ENCODE measurements at places on chromosomes 4 and X. TPM values are rescaled to one million over a fixed set of nuclear protein-coding genes. Genes with fewer than 3 reads are reported as not detected.

- DNase-seq, result no peak
These were observed 26.6 kb upstream of the IRF2 start for GRCh38 chr4:184500748-184501589.

GRCh38 chr4:167031534-167032156 is 202.6 kb downstream of the SPOCK3 start:
- no peak for DNase-seq

DNA sequence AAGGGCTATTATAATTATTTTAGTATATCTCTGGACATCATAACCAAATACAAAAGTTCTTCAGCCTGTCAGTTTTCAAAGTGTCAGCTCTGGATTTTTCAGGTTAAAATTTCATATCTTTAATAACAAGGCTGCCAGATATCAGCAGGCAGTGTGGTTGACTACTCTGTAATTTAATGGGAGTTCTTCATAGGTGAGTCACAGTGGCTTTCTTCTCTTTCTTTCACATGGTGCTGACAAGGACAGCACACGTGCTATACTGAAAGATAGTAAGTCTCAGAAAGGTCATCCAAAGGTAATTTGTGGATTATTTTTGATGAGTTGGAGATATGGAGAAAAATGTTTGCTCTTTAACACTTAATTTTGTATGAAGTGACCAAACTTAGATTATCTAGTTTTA is 43.2 kb downstream of the GALNT7 start:
- DNase-seq, result no peak

DNA sequence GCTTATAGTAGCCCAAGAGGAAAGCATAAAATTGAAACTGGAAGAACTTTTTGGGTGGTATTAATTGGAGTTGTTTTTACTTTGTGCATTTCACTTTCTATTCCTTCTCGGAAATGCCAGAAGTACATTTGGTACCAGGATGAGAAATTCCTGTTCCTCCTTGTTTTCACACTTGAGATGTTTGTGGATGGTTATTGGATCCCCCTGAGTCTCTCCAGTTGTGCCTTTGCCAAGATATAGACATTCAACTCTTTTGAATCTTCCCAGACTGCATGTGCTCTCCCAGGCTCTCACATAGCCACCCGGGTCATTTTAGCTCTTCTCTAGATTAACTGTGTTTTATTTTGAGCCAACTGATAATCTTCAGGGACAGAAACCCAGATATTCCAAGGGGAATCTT is 120.5 kb downstream of the AFF1 start:
- DNase-seq, result no peak

DNA sequence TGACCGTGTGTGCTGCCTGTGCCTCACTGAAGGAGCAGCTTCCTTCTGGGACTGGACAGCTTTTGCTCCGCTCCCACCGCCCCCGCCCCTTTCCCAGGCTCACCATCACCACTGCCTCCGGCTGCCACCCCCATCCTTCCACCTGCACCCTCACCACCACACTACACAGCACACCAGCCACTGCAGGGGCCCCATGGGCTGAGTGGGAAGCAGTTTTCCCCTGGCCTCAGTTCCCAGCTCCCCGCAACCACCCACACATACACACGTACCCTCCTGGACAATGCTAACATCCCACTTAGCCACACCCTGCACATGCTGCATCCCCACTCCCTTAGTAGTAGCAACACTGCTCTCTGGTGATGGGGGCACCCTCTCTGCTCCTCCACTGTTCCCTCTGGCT is 29.6 kb upstream of the COX18 start:
- DNase-seq, result no peak

DNA sequence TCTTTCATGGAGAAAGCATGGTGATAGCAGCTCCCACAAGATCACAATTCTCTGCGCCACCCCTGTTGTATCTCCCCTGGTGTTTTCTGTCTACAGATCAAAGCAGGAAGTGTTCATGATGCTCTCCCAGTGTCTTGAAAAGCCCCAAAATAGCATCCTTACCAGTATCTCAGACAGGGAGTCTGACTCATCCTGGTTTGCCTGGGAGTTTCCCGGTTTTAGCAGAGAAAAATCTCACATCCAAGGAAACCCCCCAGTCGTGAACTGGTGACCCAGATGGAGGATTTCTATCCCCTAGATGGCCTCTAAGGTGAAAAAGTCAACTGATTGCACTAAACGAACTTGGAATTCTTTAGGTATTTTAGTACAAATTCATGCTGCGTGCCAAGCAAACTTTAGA is 64.3 kb upstream of the NR0B1 start:
- DNase-seq, result no peak

DNA sequence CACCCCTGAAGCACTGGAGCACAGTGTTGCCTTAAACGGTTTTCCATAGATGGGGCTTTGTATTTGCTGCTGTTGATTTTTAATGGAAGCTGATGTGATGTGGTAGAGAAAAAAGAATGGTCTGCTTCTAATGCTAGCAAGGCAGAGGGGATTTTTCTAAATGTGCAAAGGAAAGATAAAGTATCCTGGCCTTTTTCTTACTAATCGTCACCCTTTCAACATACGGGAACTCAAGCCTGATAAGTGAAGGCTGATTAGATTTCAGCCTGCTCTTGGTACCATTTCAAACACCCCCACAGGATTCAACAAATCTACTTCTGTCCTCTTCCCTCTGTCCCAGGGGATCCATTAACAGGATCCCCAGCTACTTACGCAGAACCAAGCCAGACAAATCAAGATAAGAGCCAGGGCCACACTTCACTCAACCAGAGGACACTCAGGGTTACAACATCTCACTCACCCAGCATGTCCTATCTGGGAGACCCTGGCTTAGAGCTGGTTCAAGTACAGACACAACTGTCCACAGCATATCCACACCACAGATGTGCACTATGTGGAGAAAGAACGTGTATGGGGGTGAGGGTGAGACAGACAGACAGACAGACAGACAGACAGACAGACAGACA is 180.0 kb downstream of the SH3KBP1 start:
- DNase-seq, result no peak

Gene CT45A5
- total RNA-seq, result not detected

Gene DCLK2
- 3.4 TPM for total RNA-seq

Gene GATA1
- 0.60 TPM for total RNA-seq

Gene GAGE12J
- total RNA-seq, result not detected

Measured in kidney (tissue), 22 donors.